ENCODE measurements at places on chromosomes 16 and 17.

- no peak for DNase-seq
Measured at GRCh38 chr17:4154201-4154600, 11.2 kb downstream of the CYB5D2 start.

DNA sequence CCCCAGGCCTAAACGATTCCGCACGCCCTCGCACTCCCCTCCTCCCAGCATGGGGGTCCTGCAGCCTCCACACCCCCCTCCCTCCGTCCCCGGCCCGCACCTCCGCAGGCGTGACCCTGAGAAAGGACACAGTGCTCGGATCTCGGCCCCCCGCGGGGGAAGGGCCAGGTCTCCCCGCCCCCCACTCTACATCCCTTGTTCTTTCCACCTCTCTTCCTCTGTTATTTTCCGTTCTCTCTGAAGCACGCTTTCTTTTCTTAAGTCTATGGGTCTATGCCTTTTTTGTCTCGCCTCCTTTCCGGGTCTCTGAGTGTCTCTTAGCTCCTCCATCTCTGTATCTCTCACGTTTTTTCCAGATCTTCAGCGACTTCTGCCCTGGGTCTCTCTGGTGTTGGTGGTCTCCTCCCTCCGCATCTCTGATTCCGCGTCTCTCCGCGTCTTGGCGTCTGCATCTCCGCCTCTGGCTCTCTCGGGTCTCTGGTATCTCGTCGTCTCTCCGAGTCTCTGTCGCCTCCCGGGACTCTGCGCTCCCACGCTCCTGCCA is 2.1 kb upstream of the HES7 start:
- DNase-seq: peak; percentile 81

DNA sequence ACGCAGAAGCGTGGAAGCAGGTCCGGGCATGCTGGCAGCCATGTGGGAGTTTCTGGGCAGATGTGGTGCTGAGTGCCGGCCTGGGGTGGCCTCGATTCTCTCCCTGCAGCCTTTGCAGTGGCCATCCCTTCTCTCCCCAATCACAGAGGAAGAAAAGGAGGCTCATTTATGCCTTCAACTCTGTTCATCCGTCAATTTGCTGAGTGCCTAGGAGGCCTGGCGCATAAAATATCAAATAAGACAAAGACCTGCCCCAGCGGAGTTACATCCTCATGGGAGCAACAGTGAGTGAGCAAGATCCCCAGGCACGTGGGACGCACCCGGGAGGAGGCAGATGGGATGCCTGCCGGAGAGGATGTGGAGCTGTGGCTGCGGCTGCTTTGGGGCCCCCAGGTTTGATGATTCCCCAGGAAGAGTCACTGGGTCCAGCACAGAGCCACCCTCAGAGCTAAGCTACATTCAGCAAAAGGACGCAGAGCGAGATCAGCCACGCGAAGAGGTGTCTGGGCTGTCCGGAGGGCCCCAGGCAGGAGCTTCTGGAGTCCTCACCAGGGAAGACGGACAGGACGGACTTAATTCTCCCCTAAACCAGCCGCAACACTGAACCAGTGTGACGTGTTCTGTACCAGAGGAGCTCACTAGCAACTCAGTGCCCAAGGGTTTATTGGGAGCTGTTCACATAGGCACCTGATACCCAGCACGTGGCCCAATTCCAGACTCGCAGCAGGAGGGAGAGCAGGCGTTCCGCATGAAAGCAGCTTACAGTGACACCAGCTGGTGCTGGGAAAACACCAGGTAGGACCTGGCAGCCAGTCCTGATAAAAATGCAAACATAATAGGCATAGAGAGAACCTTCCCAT is 11.3 kb downstream of the CA5A start:
- DNase-seq: no peak

DNA sequence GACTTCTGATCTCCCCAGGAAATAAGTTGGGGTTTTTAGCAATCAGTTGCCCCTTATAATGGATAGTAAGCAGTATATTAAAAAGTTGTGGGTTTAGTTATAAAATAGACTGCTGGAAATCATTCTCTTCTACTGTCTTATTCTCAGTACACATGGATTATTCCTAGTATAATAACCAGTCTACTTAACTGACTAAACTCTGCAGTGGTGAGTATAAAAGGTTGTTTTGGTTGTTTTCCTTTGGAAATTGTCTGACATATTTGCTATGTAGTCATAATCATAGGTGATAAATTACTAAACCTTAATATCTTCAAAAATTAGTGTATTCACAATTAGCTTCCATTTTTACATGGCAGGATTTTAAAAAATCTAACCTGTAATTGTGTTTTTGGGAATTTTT is 31.4 kb downstream of the CTCF start:
- no peak for DNase-seq

GRCh38 chr17:32596628-32597027 is 109.8 kb downstream of the CDK5R1 start:
- DNase-seq: no peak

- no peak for DNase-seq
Measured at GRCh38 chr17:52136166-52136565, 22.3 kb downstream of the CA10 start.

DNA sequence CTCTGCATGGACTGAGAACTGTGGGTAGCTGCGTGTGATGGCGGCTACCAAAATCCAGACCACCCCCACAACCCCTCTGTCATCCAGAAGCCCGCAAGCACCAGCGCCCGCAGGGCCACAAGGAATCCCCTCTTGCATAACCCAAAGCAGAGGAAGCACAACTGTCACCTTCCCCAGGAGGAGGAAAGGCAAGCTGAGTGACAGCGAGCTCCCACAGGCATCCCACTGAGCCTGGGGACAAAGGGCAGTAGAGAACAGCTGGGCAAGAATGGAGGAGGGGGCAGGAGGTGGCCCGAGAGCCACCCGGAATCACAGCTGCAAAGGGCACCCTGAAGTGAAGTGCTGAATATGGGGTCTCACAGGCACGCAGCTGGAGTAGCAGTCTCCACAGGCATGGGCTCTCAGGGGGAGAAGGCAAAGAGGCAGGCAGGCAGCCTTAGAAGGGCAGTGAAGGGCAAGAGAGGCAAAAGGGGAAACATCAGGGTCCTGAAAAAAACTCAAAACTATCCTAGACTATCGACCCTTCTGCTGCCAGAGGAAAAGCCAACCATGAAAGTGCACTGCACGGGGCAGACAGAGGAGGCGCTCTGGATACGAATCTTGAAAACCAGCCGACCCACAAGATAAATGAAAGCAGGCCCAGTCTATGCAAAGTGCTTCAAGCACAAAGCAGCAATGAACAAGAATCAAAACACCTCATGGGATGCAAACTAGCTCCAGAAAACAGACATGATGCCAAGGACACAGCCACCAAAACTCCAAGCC is 17.1 kb downstream of the USP36 start:
- no peak for DNase-seq

GRCh38 chr17:44076716-44077594 is 6.4 kb downstream of the G6PC3 start:
- DNase-seq: no peak

DNA sequence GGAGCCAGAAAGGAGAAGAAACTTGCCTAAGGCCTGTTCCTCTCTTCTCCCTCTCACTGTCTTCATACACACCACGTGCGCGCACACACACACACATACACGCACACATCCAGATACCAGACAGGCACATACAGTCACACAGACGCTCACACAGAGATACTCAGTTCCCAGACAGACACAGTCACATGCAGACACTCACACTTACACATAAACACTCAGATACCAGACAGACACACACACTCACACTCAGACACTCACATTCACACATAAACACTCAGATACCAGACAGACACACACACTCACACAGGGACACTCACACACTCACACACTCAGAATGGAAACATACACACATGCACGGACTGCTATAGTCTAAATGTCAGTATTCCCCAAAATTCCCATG is 24.1 kb upstream of the MMP2 start:
- DNase-seq: no peak

GRCh38 chr16:56591377-56592060 is 2.2 kb downstream of the MT3 start:
- DNase-seq: no peak

DNA sequence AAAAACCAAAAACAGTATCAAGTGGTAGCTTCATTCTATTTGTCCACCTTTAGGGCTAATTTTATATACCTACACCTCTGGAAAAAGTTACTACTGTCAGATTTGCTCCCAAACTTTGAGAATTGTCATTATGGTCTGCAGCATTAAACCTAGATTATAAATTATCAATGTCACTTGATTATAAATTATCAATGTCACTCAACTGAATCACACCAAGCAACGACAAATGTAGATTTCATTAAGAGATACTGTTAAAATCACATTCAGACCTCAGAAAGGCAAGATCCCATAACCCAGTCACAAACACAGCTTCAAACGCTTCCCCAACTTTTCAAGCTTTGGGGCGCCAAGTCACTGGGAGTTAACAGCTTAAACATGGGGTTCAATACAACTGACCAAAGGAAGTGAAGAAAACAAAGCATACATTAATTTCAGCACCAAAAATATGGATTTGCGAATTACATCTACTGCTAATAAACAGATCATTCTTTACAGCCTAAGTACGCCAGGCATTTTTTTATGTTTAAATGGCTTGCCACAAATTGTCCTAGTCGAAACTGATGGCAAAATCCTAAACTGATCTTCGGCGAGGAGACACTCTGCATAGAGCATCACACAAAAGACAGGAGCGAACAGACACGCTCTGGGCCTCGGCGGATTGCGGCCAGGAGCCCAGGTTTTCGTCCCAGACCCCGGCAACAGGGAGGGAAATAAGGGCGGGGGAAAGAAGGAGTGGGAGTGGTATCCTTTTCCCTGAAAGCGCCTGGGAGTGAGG is 981 bp downstream of the GLG1 start:
- no peak for DNase-seq

DNA sequence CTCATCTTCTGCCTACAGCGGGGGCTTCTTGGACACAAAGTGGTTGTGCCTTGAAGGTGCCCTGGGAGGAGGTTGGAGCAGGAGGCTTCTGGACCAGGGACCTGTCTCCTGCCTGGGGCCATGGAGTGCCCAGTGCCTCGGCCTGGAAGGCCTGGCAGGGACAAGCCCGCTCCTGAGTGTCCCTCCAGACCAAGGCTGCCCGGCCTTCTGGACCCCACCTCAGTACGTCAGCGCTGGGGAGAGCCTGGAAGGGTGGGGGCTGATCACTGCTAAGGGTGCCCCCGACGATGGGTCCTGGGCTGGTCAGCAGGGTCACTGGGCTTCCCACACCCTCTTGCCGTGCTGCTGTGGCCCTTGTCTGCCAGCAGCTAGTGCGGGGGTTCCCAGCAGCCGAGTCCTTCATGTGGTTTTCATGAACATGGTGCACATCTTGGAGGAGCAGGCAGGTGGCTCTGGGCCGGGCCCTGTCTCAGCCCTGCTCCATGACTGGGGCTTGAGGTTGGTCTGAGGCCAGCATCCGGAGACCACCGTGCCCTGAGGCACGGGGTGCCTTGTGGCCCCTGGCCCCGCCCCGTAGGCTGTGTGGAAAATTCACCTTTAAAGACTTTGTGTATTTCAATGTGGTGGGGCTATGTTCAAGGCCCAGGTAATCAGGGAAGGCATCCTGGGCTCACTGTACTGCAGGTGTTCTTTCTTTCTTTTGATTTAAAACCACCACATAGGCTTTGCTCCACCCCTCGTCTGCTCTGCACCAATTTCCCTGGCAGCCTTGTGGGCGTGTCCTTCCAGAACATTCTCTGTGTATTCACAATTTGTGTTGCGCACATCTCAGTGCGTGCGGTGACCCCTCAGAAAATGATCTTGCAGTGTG is 22.4 kb downstream of the MGRN1 start:
- DNase-seq: no peak
